ENCODE measurements at places on chromosomes 4 and X. TPM values are rescaled to one million over a fixed set of nuclear protein-coding genes. Genes with fewer than 3 reads are reported as not detected.

The NAA10 gene
- 113 TPM for total RNA-seq

The IQCM gene
- total RNA-seq, result not detected

The FGFBP2 gene
- total RNA-seq, result not detected

The GPR101 gene
- not detected for total RNA-seq

All from GM12878 (cell line).